Testis (tissue), 5 donors: ENCODE measurements at places on chromosomes 13 and 19. TPM values are rescaled to one million over a fixed set of nuclear protein-coding genes. Genes with fewer than 3 reads are reported as not detected.
A peak's percentile ranks its signal among the peaks of the same experiment; 100 is the strongest.

The SOHLH2 gene
- total RNA-seq: 17.9 TPM

The FFAR2 gene
- total RNA-seq: not detected

The MTUS2 gene
- total RNA-seq: 9.2 TPM

The ZNF575 gene
- 1.1 TPM for total RNA-seq

The DAND5 gene
- 2.8 TPM for total RNA-seq

The PTGIR gene
- 0.87 TPM for total RNA-seq

The KLC3 gene
- 5.9 TPM for total RNA-seq

The ZNF154 gene
- 1.1 TPM for total RNA-seq

The CEACAM8 gene
- total RNA-seq: 0.16 TPM

The MEIOSIN gene
- total RNA-seq: 13.8 TPM

The MCOLN1 gene
- total RNA-seq: 17.7 TPM

The RRAS gene
- 41.5 TPM for total RNA-seq

DNA sequence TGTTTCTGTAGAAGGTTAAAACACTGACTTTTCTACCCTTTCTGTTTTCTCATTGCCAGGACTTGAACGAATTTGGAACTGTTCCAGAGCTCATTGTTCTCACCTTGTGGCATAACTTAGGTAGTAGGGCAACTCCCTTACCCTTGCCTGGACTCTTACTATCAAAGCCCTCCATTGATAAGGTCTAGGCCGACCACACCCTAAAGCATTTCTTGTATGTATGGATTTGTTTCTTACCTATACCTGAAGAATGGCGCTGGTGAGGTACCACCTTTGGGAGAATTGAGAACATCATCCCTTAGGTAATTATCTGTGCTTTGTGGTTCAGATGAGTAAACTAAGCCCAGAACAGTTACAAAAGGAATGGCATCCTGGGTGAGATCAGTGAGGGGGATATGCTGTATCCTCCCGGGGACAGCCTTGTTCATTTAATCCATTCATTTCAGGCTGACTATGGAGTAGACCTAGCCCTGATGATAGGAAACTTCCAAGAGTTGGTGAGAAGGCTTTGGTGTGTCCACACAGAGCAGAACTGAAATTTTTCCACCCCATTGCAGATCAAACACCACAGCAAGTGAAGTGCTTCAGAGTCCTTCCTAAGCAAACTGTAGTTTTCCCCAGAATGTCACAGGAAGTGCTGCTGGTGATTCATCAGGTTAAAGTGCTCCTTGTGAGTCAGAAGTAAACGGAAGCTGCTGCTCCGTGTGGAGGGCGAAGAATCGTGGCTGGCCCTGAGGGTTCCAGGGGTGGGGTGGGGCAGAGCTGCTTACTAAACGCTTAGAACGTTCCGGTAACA lies 113.0 kb downstream of the TEX26 start:
- peak; percentile 18 for DNase-seq

DNA sequence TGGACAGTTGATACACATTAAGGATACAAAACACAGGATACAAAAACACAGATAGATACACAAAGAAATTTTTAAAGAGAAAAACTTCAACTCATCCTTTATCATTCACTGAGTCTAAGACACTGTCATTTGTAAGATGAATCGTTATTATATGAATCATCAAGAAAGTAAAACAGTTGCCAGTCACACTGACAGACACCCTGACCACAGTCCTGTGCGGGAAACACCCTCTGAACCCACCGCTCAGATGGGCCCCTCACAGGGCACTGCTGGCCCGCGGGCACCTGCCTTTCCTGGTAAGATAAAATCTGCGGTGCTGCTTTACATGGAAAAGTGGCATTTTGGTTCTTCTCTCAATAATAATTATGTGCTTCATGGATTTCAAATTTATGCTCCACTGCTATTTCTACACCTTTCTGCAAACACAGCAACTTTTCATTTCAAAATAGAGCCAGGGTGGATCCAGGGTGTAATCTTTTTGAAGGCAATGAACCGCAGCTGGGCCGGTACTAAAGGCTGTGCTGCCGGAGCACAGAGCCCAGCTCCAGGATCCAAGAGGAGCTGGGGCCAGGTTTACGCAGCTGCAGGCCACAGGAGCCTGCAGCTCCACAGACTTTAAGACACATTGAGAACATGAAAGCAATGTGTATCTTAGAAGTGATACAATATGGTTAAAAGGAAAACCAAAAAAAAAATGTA lies 76.8 kb downstream of the TUBGCP3 start:
- no peak for DNase-seq

GRCh38 chr19:11397089-11397610 lies 13.0 kb upstream of the EPOR start:
- DNase-seq: no peak

GRCh38 chr13:62450759-62451158 lies 1035.1 kb upstream of the PCDH20 start:
- no peak for DNase-seq

DNA sequence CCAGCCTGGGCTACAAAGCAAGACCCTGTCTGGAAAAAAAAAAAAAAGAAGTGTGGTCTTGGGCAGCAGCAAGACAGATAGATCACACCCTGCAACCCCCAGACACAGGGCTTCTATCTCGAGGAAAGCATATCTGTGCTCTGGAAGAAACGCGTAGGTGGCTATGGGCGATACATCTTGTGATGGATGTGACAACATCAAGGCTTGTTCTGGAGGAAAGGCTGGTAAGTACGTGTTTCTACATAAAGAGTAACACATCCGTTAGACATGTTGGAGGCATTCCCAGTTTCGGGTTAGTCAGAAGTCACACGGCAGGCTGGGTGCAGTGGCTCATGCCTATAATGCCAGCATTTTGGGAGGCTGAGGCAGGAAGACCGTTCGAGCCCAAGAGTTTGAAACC lies 6.6 kb upstream of the DHDH start:
- peak; percentile 55 for DNase-seq

- no peak for DNase-seq
Observed at GRCh38 chr13:51645154-51645650, 60.9 kb downstream of the WDFY2 start.

- DNase-seq: no peak
Observed at GRCh38 chr13:94444826-94445225, 34.7 kb downstream of the DCT start.

- DNase-seq: no peak
Observed at GRCh38 chr13:112961457-112962369, 7.3 kb upstream of the MCF2L start.

DNA sequence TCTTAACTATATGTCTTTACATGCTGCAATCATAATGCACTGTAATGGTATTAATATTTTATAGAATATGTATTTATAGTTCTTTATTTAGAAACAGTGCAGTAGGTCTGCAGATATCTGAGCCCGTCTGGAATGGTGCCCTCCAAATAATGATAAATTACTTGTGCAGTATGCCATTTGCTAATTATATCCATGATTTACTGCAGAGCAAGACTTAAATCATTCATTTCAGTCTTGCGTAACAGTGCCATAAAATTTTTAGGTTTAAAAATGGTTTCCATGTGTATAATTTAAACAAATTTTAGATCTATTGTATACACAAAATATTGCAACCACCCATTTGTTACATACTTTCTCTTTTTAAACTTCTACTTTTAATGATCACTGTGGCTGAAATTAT lies 175.1 kb downstream of the ZNF536 start:
- no peak for DNase-seq

- DNase-seq: no peak
Observed at GRCh38 chr13:99357131-99357596, 50.0 kb upstream of the GPR183 start.

GRCh38 chr19:10516671-10517286 lies 468 bp downstream of the S1PR5 start:
- DNase-seq: no peak

DNA sequence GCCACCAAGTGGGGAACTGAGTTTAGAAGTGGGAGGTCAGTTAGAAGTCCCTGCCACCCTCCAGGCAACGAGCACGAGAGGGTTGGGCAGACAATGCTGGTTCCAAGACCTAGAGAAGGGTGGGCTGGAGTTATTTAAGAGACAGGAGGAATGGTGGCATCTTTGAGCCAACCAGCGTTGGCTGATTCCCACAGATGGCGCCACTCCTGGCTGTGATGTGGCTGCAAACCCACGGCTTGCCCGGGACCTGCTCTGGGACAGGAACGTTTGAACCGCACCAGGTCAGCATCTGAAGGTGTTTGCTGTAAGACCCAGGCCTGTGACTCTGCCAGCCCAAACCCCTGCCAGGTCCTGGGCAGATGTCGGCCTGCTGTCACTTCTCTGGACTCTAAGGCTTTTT lies 42.8 kb downstream of the BICRA start:
- DNase-seq: no peak

- DNase-seq: no peak
Observed at GRCh38 chr19:41525989-41526388, 50.0 kb upstream of the CEACAM21 start.

GRCh38 chr13:48163061-48163460 lies 68.2 kb upstream of the MED4 start:
- DNase-seq: no peak

- DNase-seq: no peak
Observed at GRCh38 chr13:53088871-53089270, 60.3 kb downstream of the OLFM4 start.

- DNase-seq: no peak
Observed at GRCh38 chr13:77480066-77480465, 55.4 kb upstream of the SCEL start.

DNA sequence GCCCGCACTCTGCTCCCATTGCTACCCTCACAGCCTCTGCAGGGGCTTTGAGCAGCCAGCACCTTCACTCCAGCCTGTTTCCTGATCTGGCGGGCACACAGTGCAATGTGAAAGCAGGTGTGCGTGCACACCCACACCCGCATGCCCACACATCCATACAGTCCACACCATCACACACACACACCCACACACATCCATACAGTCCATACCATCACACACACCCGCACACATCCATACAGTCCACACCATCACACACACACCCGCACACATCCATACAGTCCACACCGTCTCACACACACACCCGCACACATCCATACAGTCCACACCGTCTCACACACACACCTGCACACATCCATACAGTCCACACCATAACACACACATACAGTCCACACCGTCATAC lies 28.0 kb downstream of the PIAS4 start:
- no peak for DNase-seq

DNA sequence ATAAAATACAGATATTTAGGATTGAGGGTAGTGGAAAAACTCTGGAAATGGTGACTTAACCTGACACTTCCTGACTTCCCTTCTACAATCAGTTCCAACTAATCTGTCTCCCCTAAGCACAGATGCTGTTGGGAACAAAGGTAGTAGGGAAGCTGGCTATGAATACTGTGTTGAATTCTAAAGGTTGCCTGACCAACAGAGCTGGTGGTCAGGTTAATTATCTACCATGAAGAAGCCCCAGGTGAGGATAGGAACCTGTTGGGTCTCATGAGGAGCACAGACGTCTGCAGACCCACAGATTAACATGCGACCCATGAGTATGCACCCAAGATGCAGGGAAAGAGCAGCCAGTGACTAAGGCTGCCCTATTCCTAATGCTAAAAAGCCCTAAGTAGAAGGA lies 172.3 kb downstream of the DIAPH3 start:
- no peak for DNase-seq

DNA sequence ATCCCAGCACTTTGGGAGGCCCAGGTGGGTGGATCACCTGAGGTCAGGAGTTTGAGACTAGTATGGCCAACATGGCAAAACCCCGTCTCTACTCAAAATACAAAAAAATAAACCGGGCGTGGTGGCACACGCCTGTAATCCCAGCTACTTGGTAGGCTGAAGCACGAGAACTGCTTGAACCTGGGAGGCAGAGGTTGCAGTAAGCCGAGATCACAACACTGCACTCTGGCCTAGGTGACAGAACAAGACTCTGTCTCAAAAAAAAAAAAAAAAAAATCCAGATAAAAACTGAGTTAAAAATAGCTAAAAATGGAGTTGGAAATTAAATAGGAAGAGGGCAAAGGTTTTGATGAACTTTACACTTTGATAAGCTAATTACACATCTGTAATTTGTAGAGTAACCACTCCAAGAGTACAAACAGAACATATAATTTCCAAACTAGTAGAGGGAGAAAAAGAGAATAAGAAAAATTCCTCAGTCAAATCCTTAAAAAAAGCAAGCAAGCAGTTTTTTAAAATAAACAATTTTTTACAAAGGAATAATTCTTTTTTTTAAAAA lies 10.3 kb downstream of the TGDS start:
- DNase-seq: no peak

- DNase-seq: no peak
Observed at GRCh38 chr19:13507053-13507611, 853 bp upstream of the CACNA1A start.

DNA sequence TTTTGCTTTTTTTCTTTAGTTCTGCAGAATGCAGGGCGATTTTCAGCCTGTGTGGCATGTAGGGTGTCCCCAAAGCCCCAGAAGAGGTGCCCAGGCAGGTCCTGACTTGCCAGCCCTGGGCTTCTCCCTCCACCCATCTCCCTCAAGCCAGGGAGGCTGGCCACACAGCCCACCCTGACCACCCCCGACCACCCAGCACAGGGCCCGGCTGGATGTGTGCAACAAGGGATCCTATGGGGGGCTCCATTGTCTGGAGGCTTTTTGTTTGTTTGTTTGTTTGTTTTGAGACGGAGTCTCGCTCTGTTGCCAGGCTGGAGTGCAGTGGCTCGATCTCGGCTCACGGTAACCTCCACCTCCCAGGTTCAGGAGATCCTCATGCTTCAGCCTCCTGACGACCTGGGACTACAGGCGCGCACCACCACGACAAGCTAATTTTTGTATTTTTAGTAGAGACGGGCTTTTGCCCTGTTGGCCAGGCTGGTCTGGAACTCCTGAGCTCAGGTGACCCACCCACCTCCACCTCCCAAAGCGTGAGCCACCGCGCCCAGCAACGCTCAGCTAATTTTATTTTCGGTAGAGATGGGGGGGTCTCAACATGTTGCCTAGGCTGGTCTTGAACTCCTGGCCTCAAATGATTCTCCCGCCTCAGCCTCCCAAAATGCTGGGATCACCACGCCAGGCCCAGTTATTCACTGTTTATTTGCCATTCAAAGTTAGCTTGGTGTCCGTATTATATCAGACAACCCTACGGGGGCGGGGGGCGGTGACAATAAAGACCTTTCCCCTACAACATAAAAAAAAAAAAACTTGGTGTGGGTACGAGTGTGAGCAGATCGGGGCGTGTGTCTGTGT lies 7.8 kb upstream of the MKNK2 start:
- no peak for DNase-seq

DNA sequence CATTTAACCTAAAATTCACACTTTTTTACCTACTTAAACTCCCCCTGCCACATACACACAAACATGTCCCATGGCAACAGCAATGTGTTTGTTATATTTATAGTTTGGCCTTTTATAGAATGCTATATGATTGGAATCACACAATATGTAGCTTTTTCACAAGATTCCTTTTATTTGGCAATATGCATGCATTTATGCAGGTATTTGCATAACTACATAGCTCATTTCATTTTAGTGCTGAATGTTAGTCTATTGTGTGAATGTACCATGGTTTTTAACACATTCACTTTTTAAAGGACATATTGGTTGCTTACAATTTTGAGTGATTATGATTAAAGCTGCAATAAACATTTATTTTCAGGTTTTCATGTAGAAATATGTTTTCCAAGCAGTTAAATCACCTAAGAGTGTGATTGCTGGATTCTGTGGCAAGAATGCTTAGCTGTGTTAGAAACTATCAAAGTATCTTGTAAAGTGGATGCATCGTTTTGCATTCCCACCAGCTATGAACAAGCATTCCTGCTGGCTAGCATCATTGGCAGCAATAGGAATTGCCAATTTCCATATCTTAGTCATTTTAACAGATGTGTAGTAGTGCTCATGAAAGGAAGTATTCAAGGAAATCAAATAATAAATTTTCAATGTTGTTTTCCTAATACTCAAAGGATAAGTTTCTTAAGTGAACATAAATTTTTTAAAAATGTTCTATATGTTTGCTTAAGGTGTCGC lies 557.0 kb downstream of the SLITRK1 start:
- no peak for DNase-seq
